ENCODE measurements at places on chromosomes 13 and 19.

GRCh38 chr13:45584816-45585215, 30.7 kb downstream of the ERICH6B start:
- no peak for DNase-seq

DNA sequence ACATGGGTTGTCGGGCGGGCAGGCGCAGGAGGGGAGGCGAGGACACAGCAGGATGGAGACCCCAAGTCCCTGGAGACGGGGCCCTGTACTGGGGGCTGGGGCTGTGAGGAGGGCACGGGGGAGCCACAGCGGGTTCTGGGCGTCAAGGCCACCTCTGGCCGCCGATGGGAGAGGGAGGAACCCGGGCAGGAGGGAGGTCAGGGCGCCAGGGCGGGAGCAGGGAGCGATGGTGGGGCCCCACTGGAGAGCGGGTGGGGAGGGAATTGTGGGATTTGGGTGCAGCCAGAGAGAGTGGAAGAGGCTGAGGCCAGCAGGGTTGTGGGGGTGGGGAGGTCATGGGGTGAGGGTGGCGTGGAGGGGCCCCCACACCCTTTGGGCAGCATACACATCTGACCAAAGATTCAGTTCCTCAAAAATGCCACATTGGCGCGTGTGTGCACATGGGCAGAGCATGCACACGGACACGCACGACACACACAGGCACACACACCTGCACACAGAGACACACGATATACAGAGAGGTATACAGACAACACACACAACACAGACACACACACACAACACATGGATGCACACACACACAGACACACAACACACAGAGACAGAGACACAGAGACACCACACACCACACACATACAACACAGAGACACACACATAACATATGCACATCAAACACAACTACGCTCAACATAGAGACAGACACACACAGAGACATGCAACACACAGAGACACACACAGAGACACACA, 54.9 kb downstream of the AP1M1 start:
- DNase-seq, result peak; percentile 73

DNA sequence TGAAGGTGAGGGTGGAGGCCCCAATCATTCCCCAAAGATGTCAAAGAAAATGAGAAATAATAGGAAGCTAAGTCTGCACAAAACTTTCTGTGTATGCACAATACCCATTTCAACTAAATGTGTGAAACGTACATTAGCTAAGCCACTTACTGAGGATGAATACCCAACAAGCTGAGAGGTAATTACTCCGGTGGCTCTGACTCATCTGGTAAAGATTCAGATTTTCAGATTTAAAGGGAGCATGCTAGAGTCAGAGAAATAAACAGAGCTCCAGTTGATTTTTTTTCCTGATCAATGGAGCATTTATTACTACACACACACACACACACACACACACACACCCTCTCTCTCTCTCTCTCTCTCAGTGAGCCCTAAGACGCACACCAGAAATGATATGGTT, 194.8 kb upstream of the ARGLU1 start:
- no peak for DNase-seq

GRCh38 chr13:113663934-113664333, 3.1 kb upstream of the GRK1 start:
- DNase-seq, result peak; percentile 30

DNA sequence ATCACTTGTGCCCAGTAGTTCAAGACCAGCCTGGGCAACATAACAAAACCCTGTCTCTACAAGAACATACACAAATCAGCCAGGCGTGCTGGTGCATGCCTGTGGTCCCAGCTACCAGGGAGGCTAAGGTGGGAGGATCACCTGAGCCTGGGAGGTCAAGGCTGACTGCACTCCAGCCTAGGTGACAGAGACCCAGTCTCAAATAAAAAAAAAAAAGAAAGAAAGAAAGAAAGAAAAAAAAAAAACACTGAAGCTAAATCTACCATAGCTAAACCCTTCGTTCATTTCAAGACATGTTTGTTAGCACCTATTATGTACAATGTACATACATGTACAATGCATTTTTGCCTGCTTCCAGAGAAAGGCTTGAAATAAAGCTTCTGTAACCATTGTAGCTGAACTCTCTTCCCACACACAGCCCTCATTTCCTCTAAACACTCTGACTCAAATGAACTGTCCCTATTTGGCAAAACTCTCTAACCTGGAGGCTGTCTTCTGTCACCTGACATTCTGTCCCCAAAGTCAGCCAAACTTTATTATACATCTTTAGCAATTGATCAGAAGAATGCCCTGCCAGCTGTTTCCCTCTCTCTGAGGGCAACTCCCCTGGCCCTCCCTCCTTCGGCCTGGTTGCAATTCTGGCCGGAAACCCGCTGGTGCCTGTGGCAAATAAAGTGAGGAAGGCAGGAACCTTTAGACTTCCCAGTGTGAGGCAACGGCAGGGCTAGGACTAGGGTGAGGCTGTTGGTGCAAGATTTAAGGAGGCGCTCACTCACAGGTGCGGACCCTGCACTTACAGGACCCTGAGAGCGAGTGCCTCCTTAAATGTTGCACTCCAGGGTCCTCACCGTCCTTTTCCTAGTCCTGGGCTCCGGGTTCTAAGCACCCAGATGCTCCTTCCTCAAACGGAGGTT, 1.8 kb downstream of the ETHE1 start:
- peak; percentile 69 for DNase-seq

GRCh38 chr13:113969311-113969972, 4.4 kb downstream of the C13orf46 start:
- peak; percentile 46 for DNase-seq

DNA sequence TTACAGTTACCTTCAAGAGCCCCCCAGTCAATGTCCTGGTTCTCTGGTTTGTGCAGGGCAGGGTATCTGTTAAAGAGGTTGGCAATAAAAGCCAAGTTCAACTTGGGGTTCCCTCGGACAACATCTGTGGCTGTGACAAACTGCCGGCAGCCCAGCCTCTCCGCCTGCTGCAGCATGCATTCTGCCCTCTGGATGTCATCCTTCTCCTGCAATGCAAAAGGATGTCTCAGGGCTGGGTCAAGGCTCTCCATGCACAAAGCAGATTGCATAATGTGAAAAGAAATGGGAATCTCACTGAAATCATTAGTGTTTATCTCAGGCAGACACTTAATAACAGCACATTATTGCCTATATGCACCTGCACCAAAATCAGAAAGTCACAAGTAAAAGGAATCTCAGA, 35.1 kb downstream of the LCP1 start:
- no peak for DNase-seq

- DNase-seq, result no peak
These were observed 60.8 kb downstream of the F2RL3 start for GRCh38 chr19:16949496-16950023.

DNA sequence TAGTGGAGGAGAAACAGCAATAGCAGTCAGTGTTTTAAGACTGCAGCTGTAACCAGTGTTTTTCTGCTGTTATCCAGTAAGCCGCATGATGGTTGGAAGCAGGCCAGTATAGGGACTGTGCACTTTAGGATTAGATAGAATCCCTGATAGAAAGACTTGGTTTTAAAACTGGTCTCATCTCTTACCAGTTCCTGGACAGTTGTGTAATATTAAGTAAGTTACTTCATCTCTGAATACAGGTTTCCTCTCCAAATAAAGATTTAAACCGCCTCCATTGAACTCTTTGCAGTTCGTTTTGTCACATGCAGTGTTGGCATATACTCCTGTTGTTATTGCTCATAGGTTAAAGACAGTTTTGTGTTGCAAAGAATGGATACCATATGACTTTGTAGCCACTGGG, 25.6 kb downstream of the URI1 start:
- DNase-seq, result no peak

GRCh38 chr13:21399741-21400140, 59.4 kb downstream of the ZDHHC20 start:
- DNase-seq, result no peak

DNA sequence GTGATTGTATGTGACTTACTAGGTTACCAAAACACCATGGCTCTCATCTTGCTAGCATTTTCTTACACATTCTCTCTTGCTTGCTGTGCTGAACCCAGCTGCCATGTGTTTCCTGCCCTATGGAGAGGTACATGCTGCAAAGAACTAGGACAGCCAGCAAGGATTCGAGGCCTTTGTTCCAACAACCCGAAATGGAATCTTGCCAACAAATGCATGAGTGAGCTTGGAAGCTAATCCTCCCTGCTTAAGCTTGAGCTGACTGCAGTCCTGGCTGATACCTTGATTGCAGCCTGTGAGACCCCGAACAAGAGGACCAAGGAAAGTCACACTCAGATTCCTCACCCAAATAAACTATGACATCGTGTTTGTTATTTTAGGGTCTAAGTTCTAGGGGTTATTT, 651.2 kb downstream of the SLITRK6 start:
- no peak for DNase-seq

DNA sequence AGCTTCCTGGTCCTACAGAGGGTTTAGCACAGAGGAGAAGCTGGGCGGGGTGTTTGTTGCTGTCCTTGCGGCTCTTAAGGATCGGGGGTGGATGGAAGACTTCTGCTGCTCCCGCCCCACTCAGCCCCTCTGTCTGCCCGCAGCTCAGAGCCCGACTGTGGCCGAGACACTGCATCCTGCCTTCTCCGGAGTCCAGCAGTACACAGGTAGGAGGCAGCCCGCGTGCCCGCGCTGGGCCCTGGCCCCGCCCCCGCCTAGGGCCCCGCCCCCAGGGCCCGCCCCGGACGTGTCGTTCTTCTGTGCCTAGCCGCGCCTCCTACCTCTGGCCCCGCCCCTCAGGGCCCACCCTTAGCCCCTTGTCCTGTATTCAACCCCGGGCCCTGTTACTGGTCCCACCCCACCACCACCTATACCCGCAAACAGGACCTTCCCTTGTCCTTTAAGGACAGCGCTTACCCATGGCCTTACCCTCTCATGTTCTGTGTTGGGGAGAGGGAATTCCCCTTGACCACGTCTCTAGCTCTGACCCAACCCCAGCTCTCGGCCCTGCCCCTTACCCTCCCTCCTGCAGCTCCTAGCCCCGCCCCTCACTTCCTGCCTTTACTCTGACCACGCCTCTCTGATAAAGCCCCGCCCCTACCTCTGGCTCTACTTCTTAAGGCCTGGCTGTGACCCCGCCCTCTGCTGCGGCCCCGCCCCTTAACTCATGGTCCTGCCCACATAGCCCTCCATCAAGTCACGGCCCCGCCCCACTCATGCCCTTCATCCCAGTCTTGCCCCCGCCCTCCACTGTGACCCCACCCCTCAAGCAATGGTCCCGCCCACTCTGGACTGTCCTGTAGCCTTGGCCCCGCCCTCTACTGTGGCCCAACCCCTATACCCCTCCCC, 60.5 kb downstream of the CELF5 start:
- DNase-seq, result peak; percentile 80

GRCh38 chr13:21799671-21800070, 128.8 kb downstream of the FGF9 start:
- no peak for DNase-seq

DNA sequence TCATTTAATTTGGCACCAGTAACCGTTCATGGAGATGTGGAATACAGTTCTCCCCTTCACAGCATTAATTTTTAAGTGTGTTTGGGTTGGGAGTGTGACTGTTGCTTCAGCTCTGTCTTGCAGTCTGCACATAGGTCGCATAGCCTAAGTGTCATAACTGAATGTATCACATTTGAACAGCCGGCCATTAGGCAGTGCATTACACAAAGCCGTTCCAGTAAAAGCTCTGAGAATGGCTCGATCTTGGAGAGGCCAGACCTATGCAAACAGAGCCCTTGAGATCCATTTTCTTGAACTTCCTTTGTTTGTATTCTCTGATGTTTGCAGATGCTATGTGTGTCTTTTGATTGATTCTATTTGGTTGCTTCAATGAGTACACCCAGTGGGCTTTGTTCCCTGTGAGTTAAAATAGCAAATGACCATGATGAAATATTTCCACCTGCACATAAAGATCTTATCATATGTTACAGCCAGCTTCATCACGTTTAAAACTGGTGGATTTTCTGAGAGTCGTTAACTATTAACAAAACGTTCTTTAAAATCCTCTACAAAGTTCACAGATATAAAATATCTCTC, 1104.9 kb upstream of the SLC10A2 start:
- DNase-seq, result no peak

GRCh38 chr13:60755380-60756163, 358.6 kb downstream of the TDRD3 start:
- no peak for DNase-seq

DNA sequence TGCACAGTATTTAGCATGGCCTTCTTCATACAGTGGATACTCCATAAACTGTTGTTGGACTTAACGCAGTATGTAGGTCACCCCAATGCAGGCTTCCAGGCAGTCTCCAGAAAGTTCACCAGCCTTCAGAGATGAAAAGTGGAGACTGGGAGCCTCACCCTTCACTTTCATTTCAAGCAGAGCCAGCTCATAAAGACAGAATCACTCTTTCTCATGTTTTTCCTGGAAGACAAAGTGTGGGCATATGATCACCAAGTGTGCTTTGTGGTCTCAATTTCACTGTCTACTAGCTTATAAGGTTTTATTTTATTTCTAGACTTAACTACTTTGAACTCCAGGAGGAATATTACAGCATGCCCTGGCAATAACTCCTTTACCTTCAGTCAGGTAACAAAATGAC, 26.3 kb upstream of the TNFSF11 start:
- no peak for DNase-seq

- no peak for DNase-seq
These were observed 1221.1 kb downstream of the SLITRK1 start for GRCh38 chr13:82661126-82661525.

DNA sequence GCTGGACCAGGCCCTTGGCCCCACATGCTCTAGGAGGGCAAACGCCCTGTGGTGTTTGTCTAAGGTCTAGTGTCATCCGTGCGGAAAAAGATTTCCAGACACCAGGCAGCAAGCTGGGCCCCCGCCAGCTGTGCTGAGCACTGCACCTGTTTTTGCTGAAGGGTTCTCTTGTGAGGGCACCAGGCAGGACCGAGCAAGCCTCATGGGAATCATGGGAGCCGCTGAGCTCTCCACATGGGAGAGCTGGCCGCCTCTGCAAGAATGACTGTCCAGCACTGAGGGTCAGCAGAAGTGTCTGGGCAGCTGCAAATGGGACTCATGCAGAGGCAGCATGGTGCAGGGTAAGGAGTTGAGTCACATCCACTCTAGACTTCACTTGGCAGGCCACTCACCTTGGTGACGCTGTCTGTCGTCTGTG, 12.0 kb downstream of the B3GNT8 start:
- no peak for DNase-seq

DNA sequence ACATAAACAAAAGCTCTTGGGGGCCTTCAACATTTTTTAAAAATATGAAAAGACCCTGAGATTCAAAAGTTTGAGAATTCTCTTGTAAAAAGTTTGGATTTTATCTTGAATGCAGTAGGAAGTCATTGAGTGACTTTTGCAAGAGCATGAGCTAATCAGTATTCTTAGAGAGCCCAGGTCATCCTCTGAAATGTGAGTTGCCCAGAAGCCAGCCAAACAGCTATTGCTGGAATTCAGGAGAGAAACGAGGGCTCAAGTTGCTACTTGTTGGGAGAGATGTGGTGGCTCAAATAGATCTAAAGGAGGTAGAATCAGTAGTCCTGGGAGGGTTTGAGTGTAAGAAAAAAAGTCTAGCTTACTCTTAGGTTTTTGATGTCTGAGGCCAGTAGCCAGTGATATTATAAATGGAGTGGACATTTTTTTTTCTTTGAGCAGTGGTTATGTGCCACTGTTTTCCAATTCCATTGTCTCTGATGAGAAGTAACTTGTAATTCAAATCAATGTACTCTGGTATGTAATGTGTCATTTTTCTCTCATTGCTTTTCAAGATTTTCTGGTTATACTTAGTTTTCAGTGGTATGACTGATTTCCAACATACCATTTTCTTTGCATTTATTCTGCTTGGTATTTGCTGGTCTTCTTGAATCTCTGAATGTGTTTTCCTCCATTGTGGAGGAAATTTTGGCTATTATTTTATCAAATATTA, 30.7 kb downstream of the LMO7 start:
- DNase-seq, result no peak

Data from sciatic nerve (tissue), 2 donors.